GM23248 (cell line): ENCODE measurements at places on chromosomes 12 and 14.
A peak's percentile ranks its signal among the peaks of the same experiment; 100 is the strongest.

DNA sequence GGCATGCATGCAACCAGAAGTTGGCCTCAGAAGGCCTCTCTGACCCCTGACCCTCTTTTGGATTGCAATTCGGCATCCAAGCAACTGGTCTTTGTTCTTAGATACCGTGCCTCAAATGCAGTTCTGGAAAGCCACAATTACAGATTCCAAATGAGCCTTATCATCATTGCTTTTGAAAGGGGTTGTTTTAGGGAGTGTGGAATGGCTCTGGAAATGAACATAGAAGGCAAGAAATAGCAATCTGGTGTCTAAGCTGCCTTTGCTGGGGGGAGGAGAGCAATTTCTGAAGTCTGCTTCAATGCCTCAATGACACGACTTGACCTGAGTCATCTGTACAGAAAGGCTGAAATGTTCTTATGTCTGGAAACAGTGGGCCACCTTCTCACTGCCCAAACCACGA, 250.1 kb downstream of the NUAK1 start:
- peak; percentile 62 for DNase-seq

DNA sequence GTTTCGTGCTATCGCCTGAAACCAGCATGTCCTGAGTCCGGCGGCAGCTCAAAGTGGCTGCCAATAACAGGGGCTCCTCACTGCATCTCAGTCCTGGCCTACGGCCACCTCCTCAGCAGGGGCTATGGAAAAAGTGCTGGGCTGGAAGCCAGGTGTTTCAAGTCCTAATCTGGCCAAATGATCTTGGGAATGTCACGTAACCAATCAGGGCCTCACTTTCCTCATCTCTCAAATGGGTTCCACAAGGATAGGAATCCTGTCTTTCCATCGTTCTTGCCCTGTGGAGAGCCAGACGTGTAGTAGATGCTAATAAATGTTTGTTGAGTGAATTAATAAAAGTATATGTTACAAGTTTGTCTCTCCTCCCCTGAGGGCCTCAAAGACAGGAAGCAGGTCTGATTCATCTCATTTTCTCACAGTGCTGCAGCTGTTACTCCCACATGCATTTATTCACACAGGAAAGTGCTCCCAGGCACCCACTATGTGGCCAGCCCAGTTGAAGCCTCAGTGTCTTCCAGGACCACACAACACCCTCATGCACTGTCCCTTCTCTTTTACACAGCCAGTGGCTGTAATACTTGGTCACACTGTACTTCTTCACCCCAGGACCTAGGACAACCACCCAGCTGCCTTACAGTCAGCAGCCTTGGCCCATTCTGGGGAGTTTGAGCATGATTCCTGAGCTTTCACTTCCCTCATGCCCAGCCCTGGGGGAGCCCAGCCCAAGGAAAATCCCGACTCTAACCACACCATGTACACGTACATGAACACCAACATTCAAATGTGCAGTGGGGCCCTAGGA, 5.0 kb downstream of the CMKLR1 start:
- peak; percentile 87 for DNase-seq

DNA sequence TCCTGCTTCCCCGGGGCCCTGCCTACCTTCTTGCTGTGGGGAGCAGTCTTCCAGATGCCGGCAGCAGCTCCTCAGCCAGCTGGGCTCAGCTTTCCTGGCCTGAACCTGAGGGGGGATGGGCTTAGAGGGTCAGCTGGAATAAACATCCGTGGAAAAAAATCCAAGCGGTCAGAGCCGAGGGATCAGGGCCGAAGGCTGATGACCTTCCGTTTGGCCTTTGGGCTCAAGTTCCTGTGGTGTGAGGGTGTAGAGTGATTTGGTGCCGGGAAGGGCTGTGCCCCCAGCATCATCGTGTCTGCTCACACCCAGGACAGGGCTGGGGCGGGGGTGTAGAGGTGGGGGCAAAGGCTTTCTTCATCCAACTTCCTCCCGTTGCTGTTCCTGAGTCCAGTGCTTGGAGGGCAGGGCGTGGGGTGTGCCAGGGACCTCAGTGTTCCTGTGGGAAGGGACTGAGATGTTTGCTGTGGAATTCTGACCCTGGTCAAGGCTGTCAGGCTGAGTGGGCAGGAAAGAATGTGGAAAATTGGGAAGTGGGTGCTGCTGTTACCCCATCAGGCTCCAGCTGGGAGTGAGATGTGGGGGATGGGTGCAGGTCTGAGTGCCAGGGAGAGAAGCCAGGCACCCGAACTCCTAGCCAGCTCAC, 2.6 kb downstream of the SMIM41 start:
- no peak for DNase-seq

- no peak for DNase-seq
Measured at GRCh38 chr12:107328442-107329133, 235.2 kb upstream of the CRY1 start.

GRCh38 chr12:17361224-17361623, 728.8 kb downstream of the RERGL start:
- DNase-seq: no peak

- DNase-seq: no peak
Measured at GRCh38 chr12:6459004-6459337, 7.1 kb downstream of the TAPBPL start.

GRCh38 chr12:3303410-3304136, 187.4 kb upstream of the PRMT8 start:
- no peak for DNase-seq

DNA sequence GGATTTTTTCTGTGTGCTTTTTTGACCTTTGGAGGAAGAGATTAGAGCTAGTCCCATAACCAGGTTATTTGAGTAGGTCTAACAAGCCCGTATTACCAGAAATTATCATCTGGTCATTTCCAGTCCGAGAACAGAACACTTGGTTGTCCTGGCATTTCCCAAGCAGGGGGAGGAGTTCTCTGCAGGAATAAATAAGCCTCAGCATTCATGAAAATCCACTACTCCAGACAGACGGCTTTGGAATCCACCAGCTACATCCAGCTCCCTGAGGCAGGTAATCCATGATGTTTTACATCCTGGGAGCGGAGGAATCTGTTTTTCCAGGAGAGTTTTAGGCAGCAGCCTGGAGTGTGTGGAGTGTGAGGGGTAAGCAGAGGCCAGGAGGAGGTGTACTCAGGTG, at the start of gene SERPINA3:
SERPINA3 (plus strand) TSS at position 218 of the 400 bp plus-strand sequence. CDS start 2,051 bp downstream, outside the sequence.
- DNase-seq: no peak

- no peak for DNase-seq
Measured at GRCh38 chr14:40133463-40133862, 701.2 kb upstream of the FBXO33 start.

DNA sequence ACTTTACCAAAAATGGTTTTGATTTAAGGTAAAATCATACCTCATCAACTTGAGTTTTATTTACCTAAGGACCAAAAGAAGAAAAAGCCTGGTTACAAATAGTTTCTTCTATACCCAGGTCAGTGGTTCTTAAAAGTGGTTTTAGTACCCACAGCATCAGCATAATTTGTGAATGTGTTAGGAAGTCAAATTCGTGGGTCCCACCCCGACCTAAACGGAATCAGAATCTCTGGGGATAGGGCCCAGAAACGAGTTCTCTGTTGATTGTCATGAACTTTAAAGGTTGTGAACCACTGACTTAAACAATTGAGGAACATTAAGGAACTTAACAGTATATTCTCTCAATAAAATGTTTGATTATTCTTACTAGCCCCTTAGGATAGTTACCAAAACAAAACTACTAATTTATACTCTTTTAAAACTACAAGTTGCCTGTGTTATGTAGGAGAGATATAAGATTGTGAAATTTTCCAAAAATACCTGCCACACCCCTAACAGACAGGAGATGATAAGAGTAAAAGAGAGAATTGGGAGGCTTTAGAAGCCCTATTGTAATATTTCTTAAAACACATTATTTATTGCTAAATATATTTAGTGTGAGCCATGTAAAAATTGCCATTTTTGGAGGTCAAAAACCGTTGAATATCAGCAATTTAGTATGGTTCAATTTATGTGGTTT, 669 bp upstream of the SLC25A21 start:
- DNase-seq: no peak

DNA sequence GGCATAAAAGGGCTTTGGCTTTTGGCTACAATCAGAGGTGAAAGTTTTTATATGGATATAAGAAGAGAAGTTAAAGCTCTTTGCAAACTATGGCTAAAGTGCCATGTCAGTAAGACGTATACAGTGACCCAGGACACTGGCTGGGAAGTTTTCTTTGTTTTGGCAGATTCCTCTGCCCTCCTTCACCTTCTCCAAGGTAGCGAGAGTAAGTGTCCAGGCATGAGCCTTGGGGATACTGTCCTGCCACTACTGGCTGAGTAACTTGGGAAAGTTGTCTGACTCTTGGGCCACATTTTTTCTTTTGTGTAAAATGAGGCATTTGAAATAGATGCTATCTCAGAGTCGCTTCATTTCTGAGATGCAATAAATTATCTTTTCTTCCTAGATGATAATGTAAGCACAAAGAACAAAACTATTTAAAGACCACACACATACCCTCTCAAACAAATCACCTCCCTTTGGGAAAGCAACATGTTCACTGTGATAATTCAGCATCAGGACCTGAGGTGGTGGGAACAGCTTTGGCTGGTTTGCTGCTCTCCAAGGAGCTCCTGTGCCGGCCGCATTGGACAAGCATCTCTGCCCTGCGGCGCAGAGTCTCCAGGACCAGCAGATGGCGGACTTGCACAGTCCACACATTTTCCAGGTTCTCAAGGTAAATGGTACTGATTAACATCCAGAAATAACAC, 106.3 kb downstream of the PTCSC3 start:
- DNase-seq: peak; percentile 85

DNA sequence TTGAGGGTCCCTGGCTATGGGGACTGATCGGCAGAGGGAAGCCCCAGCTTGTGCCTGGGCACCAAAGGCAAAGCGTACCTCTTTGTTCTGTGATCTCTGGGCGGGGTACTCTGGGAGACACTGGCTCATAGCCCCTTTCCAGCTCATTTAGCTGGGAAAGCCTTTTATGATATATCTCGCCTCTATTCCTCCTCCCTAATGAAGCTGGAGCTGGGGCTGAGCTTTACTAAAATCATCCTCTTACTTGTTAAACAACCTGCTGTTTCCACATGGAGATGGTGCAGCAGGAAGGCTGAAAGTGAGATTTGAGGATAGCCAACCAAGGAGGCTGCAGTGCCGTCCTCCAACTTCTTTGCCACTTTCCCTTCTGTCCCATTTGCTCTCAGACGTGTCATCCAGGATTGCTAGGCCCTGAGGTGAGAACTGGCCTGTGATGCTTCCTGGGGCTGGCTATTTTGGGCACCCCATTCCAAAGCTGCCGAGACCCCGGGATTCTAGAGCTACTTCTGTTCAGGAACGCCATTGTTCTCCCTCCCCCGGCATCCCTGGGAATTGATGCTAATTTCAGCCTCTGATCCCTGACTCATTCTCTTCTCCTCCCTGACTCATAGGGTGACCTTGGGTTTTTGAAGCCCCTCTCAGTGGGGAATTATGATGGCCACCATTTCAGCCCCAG, 16.0 kb downstream of the PDE1B start:
- no peak for DNase-seq
